ENCODE measurements at places on chromosomes 12 and 14.

GRCh38 chr12:26298785-26299621 lies 103.6 kb downstream of the SSPN start:
- no peak for DNase-seq

DNA sequence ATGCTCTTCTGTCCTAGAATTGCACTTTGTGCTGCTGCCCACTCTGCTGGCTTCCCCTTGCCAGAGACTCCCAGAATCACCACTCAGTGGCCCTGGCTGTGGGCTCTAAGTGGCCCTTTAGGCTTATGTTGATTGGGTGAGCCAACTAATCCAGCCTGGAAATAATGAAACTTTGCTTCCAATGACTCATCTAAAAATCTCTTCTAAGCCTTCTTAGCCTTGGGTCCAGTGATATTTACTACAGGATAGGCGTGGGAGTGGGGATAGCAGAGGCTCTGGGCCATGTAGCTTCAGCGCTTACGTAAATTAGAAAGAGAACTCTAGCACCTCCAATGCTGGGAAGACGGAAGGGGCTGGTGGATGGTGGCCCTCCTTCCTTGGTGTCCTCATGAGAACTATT lies 137.9 kb downstream of the TTC8 start:
- no peak for DNase-seq

- DNase-seq, result no peak
Measured at GRCh38 chr14:44529026-44529425, 21.9 kb upstream of the FSCB start.

GRCh38 chr12:26666286-26666685 lies 166.7 kb downstream of the ITPR2 start:
- DNase-seq, result no peak

- DNase-seq, result no peak
Measured at GRCh38 chr12:124668602-124669001, 101.2 kb upstream of the NCOR2 start.

DNA sequence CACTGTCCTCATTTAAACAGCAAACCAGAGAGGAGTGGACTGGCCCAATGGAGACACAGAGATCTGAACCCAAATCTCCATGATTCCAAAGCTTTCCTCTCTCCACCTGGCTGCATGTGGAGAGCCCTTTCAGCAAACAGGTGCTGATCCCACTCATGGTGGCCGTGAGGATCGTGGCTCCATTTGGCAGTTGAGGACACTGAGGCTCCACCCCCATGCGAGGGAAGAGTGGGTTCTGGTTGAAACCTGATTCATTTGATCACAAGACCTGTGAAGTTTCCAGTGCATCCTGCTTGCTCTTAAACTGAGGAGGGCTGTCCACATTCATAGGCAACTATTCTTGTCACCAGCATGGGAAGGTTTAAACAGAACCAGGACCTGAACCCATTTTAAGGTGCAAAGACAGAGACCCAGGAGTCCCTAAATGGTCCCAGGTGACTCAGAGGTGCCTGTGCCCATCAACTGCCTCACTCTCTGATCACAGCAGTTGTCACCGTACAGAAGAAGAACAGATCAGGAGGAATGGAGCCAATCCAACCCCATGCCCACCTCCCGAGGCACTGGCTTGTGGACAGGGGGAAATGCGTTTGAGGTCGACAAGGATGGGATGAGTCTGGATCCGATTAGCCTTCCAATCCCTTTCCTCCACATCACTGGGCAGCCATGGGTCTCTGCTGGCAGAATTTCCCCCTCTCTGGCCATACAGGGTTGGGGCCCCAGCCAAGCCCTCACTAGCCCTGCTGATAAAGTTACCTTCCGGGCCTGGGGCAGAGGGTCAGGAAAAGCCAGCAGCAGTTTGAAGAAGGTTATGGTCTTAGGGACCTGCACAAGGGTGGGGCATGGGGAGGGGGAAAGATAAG lies 45.5 kb upstream of the BCL11B start:
- no peak for DNase-seq

- DNase-seq, result peak; percentile 64
Measured at GRCh38 chr12:9750276-9751203, 10.2 kb downstream of the CD69 start.
